ENCODE measurements at places on chromosomes 4 and X.

GRCh38 chr4:84342161-84342560 is 156.9 kb downstream of the NKX6-1 start:
- DNase-seq = no peak

GRCh38 chrX:22634751-22635150 is 362.0 kb downstream of the CBLL2 start:
- no peak for DNase-seq

- DNase-seq = no peak
These were observed 16.5 kb downstream of the UVSSA start for GRCh38 chr4:1363513-1363912.

DNA sequence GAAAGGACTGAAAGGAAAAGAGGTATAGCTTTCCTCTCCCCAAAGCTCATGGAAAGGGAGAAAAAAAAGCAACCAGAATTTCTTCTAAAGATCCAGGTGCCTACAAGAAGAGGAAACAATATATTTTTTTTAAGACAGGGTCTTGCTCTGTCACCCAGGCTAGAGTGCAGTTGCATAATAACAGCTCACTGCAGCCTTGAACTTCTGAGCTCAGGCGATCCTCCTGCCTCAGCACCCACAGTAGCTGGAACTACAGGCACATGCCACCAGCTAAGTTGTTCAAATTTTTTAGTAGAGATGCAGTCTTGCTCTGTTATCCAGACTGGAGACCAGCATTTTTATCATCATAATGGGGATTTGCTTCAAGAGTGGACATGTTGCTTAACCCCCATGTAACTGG is 30.5 kb upstream of the BBS12 start:
- DNase-seq = no peak

GRCh38 chrX:120316587-120317283 is 5.5 kb upstream of the TMEM255A start:
- no peak for DNase-seq

- DNase-seq = no peak
These were observed 120.6 kb upstream of the MBNL3 start for GRCh38 chrX:132609362-132609848.

GRCh38 chr4:23957465-23957864 is 67.6 kb upstream of the PPARGC1A start:
- no peak for DNase-seq

DNA sequence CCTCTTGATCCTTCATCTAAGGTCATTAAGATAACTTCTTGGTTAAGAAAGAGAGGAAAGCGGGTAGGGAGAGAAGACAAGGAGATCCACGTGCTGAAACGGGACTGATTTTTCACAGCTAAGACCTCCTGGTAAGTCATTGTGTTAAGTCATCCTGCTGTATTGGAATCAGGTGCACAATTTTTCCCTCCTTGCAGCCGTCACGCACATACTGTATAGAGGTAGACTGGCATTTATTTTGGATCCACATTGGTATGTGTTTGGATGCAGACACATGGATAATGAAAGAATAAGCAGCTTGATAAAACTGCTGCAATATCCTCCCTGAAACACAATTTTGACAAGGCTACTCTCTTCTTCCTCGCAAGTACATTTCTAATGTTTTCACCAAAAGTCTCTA is 60.1 kb upstream of the NAP1L5 start:
- DNase-seq = no peak

GRCh38 chr4:94378047-94378446 is 35.4 kb upstream of the HPGDS start:
- DNase-seq = no peak

- DNase-seq = no peak
These were observed 33.1 kb downstream of the MAGEB10 start for GRCh38 chrX:27840881-27841280.

DNA sequence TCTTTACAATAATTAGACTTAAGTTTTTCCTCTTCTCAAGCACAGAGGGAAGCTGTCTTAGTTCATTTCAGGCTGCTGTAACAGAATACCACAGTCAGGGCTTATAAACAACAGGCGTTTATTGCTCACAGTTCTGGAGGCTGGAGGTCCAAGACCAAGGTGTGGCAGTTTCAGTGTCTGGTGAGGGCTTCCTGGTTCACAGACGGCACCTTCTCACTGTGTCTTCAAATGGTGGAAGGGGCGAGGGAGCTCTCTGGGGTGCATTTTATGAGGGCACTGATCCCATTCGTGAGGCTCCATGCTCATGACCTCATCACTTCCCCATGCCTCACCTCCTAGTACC is 115.7 kb upstream of the MXRA5 start:
- DNase-seq = no peak

GRCh38 chrX:12240491-12240890 is 102.2 kb downstream of the FRMPD4 start:
- no peak for DNase-seq

DNA sequence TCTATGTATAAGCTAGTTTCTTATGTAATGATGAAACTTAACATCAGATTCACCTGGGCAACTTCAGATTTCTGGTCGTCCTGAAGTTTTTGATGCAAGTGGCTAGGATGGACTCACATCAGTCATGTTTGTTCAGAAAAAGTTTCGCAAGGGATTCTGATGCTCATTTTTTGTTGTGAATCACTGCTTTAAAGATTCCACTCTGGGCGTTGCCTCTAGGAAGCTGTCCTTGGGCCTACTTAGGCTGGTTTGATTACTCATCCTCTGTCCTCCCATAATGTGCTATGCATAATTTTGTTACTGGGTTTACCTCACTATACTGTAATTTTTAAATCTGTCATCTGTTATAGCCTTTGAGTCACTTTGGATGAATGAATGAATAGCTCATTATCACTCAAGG is 30.8 kb downstream of the HERC3 start:
- DNase-seq = no peak

DNA sequence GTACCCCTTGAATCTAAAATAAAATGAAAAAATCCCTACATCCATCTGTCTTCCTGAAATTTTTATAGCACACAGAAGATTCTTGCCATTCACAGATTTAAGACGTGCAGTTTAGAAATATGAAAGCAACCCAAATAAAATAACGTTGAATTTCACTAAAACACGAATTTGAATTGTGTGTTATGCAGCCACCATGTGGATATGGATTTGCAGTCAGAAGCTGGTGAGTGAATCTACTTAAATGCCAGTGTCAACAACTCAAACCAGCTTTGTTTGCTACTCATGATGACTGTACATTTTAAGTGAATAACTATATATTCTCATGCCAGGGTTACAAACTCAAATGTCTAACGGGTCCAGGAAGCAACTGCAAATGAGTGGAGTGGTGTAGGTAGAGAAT is 173.0 kb upstream of the HAND2 start:
- DNase-seq = no peak

DNA sequence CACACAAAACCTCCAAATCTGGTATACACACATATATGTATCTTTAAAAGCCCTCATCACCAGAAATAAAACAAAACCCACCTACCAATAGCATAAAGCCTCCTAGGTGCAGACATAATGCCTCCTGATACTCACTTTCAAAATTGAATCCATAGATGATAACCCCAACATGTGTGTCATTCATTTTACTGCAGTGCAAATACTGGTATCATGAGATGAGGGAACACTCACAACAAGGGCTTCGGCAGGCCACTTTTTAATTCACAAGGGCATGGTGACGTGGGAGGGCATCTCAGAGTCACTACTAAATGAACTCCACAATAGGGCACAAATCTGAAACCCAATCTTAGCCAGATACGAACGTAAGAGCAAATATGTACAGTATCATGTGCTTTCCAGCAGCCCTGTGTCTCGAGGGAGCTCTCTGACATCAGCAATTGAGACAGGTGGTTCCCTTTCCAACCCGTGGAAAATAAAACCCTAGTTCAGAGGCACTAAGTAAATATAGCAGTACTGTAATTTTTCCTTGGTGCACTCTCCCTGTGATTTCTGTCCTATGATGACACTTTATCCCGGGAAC is 14.1 kb upstream of the PPARGC1A start:
- no peak for DNase-seq

- DNase-seq = no peak
These were observed 2.4 kb downstream of the WDR44 start for GRCh38 chrX:118348186-118348810.

- DNase-seq = no peak
These were observed 1.7 kb downstream of the MTMR1 start for GRCh38 chrX:150694738-150695410.

DNA sequence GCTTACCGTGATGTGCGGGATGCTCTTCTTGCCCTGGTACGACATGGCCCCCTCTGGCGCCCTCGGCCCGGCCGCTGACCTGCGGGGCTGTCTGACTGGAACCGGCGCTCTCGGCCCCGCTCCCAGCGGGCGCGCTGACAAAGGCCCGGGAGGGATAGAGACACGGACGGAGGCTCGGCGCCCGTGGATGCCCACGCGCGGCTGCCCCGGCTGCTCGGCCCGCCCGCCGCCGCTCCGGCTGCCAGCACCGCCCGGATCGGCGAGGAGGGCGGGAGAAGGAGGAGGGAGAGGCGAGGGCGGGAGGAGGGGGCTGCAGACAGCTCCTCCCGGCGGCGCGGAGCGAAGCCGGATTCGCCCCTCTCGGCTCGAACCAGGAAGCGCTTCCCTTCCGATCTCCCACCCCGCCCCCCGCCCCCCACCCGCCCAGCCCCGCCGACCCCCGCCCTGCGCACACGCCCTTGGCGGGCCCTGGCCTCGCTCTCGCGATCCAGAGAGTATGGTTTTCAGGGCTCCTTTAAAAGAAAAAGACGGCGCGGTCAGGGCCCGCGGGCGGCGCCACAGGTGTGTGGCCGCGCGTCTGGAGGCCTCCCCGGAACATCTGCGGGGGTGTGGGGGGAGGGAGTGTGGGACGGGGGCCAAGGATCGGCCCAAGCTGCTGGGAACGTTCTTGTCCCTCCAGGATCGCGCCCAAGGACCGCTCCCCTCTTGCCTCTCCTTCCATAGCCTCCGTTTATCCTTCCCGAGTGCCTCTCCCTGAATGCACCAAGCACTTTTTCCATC is 4.5 kb downstream of the CRMP1 start:
- no peak for DNase-seq

DNA sequence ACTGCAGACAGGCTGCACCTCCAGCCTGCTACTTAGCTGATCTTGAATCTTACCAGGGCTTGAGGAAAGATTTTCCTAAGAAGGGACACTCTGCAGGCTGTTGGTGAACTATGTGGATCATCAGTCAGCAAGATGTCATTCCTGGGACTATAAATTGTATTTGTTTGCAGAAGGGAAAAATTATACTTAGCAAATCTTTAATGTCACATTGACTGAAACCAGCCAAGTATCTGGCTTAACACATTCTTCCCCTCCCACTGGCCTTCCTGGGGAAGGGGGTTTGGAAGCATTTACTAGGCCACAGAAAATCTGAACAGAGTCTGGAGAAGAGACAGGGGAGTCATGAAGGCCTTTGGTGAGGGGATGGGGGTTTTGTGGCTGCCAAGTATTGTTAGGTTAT is 156.7 kb upstream of the EOLA2 start:
- no peak for DNase-seq

DNA sequence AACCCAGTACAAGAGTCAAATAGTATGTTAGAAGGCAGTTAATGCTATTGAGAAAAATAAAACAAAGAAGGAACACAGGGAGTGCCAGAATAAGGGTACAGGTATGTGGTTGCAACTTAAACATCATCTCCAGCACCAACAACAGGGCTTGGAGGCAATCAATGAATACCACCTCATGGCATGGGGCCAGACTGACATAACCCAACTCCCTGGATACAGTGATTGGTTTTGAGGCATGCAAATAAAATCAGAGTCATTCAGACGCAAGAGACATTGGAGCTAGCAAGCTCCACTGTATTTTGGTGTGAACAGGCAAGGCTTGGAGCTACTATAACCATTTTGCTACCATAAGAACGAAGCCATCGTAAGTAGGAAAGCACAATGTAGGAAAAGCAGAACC is 56.7 kb downstream of the PPP3CA start:
- no peak for DNase-seq

GRCh38 chr4:119697887-119698393 is 69.3 kb upstream of the PDE5A start:
- no peak for DNase-seq

DNA sequence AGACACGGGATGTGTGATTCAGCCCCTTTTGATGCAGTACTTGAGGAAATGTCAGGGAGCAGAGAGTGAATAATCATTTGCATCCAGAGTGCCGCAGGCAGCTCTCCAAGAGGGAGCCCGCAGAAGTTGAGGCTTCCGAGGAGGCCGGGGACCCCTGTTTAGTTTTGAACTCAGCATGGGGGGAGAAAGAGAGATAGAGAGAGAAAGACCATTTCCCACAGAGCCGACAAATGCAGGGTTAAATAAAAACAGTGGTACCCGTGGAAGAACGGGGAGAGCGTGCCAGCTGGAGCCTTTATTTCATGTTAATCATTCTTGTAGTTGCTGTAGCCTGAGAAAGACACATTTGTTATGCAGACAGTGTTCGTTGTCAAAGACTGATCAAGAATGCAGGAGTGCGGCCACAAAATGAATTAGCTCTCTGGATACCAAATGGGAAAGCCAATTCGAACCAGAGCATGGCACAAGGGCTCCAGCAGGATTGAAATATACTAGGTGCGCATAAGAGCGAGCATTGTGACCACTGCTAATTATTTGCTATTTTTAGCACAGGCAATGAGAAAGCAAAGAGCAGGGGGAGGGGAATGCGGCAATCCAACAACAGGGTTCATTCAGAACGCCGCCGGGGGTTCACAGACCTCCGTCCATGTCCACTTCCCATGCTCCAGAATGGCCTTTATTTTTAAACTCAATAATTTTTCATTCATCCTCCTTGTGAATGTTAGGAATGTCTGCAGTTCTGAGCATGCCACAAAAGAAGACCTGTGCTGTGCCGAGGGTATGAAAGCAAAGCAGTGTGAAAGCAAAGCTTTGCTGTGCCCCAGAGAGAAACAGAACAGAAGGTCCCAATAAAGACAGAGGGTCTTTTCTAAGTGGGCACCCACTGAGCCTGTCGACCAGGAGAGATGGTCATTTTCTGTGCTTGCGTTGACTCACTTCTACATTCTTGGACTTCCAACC is 243.9 kb upstream of the VCX3A start:
- no peak for DNase-seq

- no peak for DNase-seq
These were observed 123.4 kb downstream of the MANBA start for GRCh38 chr4:102637391-102637790.

- no peak for DNase-seq
These were observed 151.2 kb upstream of the TLL1 start for GRCh38 chr4:165721815-165722214.

GRCh38 chrX:131577999-131578734 is 34.3 kb downstream of the OR13H1 start:
- DNase-seq = no peak

DNA sequence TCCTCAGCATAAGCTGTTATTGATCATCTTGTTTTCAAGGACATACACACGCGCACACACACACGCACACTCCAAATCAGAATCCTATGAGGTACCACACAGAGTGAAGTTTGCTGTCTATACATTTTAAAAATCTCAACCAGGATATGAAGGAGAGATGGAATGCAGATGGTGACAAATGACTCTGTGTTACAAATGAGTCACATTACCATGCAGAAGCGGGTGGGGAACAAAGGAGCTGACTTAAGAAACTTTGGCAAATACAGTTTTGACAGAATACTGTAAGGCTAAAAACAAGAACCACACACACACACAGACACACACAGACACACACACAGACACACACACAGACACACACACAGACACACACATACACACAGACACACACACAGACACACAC is 81.7 kb downstream of the RELL1 start:
- no peak for DNase-seq

Measured in ovary (tissue), 10 donors.